ENCODE measurements at places on chromosomes 16 and 17.

GRCh38 chr16:46689365-46690280 is at the start of gene ORC6:
Gene ORC6, plus strand, starts transcription at chr16:46689659. Its CDS starts 47 bp downstream, at chr16:46689706.
- DNase-seq = peak; percentile 98

DNA sequence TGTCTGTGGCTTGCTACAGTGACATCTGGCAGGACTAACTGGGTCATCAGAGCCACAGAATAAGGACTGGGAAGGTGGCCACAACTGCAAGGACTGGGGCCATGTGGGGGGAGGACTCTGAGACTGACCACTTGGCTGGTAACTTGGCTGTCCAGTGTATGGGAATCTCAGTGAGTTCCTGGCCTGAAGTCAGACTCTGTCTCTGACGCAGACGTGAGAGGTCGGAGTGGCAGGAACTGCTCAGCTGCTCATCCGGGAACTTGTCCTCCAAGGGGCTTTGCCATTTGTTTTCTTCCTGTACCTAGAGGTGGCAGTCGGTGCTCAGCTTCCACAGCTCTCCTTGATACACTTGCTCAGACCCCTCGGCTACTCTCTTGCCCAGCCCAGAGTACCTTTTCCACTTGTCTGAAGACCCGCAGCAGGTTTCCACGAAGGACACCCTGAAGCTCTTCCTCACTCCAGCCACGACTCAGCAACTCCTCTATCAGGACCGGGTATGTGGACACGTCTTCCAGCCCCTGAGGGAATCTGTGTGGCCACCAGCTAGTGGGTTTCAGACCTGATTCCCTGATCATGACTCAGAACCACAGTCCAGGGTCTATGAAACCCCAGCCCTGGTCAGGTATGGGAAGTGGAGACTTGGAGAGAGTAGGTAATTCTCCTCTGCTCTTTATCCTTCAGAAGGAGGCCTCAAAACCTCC is 7.3 kb upstream of the DPEP3 start:
- DNase-seq = no peak

GRCh38 chr16:31033709-31034492 is 543 bp downstream of the STX4 start:
- peak; percentile 99 for DNase-seq

DNA sequence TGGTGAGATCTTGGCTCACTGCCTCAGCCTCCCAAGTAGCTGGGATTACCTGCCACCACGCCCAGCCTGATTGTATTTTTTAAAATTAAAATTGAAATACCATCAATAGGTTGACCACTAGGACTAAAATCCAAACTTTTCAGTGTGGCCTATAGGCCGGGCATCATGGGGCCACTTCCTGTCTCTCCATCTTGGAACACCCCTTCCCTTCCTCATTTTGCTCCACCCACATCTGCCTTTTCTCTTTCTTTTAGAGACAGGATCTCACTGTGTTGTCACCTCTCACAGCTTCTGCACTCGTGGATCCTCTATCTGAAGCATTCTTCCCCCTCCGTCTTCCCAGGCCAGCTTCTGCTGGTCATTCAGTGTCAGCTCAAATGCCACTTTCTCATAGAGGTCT is 57.0 kb downstream of the BMERB1 start:
- no peak for DNase-seq

DNA sequence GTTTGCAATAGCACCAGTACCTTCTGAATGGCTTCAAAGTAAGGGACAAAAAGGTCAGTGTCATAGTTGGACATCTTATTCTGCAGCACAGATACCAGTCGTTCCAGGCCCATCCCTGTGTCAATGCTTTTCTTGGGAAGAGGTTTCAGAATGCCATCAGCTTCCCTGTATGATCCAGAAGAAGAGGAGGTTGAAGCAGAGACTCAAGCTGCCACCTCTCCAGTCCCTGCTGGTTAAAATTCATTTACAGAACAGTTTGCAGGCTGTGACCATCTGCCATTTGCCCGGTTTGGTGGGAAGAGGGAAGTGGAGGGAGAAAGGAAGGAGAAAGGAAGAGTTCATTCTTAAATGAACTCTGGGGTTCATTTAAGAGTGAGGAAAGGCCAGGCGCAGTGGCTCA is 18.4 kb upstream of the EXOSC6 start:
- DNase-seq = no peak

- DNase-seq = no peak
Measured at GRCh38 chr16:57179215-57179828, 6.5 kb downstream of the PSME3IP1 start.

GRCh38 chr17:51046514-51047384 is 73.9 kb downstream of the SPAG9 start:
- peak; percentile 82 for DNase-seq

DNA sequence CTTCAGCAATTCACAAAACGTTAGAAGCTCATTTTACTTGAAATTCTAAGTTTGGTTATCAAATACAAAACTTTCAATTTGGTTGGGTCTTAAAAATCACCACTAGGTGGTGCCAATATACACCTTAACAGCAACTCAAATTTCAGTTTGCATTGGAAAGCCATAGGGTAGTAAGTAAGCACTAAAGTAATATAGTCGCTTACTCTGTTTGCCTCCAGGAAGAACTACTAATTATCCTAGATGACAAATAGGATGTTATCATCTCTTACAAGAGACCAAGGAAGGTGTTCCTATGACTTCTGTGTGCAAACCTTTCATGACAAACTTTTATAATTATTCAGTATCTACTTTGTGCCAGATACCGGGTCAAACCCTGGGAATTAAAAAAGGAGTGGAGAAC is 93.3 kb downstream of the MYO1D start:
- DNase-seq = peak; percentile 56

GRCh38 chr16:534856-535445 is 7.4 kb downstream of the CAPN15 start:
- no peak for DNase-seq

GRCh38 chr17:47866941-47867340 is 16.0 kb upstream of the SP6 start:
- DNase-seq = no peak

DNA sequence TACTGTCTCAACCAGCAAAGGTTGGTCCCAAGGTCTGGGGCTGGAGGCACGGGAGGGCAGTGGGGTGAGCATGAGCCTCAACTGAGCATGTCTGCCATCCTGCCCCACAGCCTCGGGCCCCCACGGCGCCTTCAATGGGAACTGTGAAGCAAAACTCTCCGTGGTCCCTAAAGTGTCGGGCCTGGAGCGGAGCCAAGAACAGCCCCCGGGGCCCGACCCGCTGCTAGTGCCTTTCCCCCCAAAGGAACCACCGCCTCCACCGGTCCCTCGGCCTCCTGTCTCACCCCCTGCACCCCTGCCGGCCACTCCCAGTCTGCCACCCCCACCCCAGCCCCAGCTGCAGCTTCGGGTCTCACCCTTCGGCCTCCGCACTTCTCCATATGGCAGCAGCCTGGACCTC is 4.2 kb downstream of the FBRS start:
- no peak for DNase-seq

DNA sequence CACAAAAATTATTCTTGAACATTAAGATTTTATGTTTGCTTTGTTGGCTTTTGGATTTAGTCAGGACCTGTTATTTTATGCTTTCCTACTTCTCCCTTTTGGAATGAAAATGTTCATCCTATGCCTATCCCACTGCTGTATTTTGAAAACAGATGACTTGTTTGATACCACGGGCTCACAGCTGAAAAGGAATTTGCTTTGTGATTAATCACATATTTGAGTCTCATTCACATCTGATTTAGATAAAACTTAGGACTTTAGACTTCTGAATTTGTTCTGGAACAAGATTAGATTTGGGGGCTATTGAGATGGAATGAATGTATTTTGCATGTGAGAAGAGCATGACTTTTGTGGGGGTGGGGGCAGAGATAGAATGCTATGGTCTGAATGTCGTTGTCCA is 1012.6 kb downstream of the CDH11 start:
- no peak for DNase-seq

DNA sequence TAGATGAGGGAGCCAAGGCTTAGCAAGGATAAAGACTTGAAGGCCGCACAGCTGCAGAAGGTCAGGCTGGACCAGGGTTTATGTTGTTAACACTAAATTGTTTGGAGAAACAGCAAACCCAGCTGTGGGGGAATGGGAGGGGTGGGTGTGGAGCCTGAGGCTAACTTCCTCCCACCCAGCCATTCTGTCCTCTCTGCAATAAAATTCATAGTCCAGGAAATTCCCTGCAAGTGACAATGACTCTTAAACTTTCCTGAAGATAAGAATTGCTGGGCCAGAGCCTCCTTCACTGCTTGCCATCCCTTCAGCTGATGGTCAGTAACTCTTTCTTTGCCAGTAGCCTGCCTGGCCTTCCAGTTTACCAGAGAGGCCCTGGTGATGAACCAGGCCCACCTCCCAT is 19.4 kb upstream of the ATP5MC1 start:
- DNase-seq = no peak

GRCh38 chr17:70365091-70365583 is 195.8 kb downstream of the KCNJ2 start:
- DNase-seq = peak; percentile 16

DNA sequence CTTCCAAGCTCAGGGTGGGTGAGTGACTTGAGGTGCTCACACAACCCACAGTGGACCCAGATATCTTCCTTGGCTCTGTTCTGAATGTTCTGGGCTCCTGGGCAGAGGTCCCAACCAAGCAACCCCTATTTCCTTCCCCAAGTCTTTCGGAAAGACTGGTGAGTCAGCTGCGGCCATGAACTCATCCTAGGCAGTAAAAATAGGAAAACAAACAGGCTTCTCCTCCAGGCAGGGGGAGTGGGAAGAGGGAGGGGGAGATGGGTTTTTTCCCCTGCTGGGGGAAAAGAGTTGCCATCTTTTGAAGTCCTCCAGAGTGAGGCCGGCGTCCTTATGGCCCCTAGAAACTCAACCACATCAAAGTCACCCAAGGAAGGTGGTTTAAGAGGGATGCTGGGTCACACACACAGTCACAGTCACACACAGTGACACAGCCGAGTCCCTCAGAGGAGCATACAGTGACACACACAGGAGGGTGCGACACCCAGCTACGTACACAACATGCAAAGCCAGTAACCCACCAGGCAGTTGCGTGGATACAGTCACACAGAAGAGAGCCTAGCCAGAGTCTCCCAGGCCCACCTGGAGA is 16.0 kb upstream of the DLX4 start:
- no peak for DNase-seq

DNA sequence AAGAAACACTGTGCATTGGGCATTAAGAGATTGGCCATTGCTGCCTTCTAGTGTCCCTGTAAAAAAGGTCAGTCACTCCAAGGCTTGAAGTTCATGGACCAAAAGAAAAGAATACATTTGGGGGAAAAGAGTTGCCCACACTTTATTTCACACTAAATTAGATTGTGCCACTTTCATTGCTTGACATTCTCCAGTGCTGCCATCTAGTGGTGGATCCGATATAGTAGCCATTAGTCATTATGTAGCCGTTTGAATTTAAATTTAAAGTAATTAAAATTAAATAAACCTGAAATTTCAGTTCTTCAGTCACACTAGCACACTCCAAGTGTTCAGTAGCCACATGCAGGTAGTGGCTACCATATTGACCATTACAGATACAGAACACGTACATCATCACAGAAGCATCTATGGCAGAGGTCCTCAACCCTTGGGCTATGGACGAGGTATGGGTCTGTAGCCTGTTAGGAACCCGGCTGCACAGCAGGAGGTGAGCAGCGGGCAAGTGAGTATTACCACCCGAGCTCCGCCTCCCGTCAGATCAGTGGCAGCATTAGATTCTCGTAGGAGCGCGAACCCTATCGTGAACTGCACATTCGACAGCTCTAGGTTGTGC is 21.9 kb upstream of the CDH5 start:
- peak; percentile 60 for DNase-seq

- no peak for DNase-seq
Measured at GRCh38 chr16:75263963-75264445, 12.6 kb upstream of the BCAR1 start.

DNA sequence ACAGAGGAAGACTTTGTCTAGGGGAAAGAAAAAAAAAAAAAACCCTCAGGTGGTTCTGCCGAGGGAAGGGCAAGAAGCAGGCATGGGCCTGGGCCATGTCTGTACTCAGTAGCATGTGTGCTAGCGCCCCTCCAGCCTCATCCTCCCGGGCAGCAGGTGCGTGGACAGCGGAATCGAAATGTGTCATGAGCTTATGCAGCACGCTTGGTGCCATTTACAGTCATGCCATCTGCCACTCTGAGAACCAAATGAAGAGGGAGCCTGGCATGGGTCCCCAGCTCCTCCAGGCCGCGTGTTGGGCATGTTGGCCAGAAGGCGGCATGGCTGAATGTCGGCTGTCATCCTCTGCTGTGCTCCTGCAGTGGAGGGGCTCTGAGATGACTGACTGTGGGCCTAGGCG is 31.4 kb downstream of the CRAMP1 start:
- DNase-seq = no peak

DNA sequence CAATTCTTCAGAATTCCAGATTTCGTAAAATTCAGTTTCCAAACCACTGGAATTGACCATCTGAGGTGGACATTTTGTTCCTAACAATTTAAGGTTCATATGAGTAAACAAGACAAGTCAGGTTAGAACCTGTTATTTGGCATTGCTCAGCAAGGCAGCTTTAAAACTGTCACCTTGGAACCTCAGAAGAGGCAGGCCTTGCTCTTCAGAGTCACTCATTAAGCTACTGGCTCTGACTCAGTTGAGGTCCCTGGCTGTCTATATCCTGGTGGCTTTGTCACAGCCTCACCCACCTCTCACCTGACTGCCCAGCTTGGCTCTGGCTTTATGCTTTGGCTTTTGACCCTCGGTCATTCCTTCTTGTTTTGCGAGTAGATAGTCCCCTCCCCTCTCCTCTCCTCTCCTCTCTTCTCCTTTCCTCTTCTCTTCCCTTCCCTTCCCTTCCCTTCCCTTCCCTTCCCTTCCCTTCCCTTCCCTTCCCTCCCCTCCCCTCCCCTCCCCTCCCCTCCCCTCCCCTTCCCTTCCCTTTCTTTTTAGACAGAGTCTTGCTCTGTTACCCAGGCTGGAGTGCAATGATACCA is 238.4 kb downstream of the SHISA9 start:
- DNase-seq = no peak

DNA sequence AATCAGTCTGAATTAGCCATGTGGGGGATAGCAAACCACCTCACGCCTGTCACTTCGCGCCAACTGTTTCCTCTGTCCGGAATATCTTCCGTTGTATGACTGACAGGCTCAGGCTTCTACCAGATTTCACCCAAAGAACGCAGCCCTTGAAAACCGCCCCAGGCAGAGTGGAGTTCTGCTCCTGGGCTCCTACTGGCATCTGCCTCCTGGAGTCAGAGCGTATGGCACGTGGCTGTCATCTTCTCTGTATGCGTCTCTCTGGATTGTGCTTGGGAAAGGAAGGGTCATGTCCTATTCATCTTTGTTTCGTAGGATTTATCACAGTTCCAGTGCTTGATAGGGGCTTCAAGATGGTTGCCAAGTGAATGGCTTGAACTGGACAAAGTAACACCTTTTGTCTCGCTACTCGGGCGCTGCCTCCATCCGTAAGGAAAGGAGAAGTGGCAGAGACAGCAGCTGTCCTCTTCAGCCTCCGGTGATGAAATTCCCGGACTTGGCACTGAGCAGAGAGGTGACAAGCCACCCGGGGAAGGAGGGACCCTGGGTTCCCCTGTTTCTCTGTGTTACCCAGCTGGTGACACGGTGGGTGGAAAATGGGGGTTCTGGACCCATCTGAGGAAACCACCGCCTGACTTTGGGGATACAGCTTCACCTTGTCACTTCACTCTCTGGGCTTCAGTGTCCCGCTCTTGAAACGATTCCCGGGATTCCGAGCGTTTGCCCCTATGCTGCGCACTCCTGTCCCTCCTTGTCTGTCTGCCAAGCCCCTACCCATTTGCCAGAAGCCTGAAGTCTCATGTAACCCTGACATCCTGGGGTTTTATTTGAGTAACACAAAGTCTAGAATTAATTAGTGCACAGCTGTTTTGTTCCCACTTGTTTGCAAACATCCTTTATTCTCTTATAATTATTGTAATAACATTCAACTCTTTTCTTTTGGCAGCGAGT is 13.9 kb downstream of the KIAA0513 start:
- DNase-seq = no peak

GRCh38 chr17:4449736-4450135 is 16.0 kb downstream of the SPNS3 start:
- peak; percentile 70 for DNase-seq

Measured in AG20443 (cell line).